ENCODE measurements at places on chromosomes 3 and 15.

DNA sequence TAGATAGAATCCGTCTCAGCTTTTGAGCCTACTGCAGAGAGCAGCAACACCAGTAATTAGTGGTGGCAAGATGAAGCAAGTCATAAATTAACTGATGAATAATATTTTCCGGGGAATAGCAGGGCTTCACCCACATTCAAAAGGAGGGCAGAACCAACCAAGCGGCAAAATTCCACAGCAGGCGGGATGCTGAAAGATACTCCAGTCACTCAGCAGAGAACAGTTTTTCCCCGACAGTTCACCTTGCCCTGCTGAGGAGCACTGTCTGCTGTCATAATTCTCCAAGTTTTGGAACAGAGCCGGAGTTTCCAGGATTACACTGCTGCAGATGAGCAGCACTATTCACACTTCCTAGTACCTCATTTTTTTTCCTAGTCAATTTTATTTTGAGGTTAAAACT, 274.7 kb downstream of the CD47 start:
- no peak for DNase-seq

GRCh38 chr15:79172032-79172481, 81.5 kb upstream of the RASGRF1 start:
- DNase-seq: peak; percentile 44

DNA sequence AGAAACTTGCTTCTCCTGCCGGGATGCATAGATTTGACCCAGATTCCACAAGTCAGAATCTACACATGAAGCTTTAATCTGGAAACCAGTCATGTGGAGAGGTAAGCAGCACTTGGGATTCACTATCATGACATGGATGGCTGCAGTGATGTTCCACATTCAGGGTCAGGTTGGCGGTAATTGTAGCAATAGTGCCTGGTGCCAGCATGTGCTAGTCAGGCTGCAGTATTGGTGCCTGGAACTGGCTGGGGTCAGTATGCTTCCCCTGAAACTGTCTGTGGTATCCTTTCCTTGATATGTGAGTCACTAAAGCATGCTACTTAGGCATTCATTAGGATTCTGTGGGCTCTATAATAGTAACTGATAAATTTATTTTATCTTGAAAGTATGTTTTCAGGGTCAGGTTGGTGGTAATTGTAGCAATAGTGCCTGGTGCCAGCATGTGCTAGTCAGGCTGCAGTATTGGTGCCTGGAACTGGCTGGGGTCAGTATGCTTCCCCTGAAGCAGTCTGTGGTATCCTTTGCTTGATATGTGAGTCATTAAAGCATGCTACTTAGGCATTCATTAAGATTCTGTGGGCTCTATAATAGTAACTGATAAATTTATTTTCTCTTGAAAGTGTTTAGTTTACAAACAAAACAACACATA, 1439.2 kb downstream of the ZPLD1 start:
- no peak for DNase-seq

DNA sequence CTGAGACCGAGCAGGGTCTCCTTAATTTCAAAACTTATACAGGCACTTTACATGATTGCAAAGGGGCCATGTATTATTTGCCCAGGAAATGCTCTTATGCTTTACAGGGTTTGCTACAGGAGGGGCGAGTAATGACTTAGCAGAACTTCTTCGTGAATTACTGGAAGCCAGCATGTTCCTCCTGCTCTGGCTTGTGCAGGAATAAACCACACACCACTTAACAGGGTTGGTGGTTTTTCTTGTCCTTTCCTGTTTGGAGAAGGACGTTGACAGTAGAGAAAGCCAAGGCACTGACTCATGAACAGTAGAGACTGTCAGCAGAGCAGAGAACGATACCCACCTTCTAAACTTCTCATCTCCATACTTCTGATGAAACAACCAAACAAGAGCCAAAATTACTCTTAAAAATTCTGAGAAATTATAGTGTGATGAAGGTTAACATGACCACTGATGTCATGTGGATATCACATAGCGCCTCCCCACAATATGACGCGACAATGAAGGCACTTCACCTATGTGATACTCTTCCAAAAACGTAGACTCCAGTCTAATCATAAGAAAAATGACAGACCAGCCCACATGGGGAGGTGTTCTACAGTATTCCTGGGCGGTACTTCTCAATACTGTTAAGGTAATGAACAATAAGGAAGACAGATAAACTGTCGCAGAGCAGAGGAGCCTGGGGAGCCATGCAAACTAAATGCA, 24.7 kb upstream of the MCTP2 start:
- DNase-seq: no peak

- DNase-seq: no peak
Measured at GRCh38 chr15:89794627-89795241, 18.6 kb downstream of the MESP2 start.

- no peak for DNase-seq
Measured at GRCh38 chr15:71677766-71678165, 132.6 kb upstream of the NR2E3 start.

- DNase-seq: no peak
Measured at GRCh38 chr15:60396100-60396499, 1.7 kb downstream of the ANXA2 start.

DNA sequence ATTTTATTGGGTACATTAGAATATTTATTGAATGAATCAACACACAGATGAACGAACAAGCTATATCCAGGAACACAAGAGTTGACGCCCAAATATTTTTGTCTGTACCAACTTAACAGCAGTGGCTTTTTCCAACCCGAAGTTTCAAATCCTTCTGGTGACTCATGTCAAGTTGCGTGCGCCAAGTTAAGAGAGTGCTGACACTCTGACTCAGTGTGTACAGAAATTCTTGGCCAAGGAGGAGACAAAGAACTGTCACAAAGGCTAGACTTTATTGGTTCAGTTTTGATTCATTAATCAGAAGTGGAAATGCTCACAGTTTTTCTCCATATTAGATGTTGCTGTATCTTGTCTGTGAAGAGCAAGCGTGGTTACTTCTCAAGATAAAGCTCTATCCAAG, 59.6 kb upstream of the TSC22D2 start:
- peak; percentile 73 for DNase-seq

GRCh38 chr15:45862034-45862433, 227.2 kb downstream of the SQOR start:
- DNase-seq: no peak

DNA sequence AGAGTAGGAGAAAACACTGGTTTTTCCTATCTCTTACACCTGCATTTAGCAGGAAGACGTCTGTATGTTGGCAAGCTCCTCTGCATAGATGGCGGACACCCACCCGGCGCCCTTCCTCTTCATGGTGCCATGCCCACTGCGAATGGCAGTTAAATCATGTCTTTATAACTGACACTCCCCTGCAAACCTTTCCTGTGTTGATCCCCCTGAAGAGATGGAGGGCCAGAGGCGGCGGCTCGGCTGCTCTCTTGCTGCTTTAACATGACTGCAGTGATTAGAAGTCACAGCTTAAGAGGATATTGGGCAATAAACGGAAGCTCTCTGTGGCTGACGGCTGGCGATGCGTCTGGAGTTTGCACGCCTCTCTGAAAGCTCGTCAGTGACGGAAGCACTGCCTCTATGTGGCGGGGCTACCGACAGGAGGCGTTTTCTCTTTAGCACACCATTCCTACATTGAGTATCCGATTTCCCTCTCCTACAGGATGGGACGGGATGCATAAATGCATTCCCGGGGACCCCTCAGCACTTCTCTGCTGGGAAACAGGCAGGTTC, 25.5 kb upstream of the SNRPA1 start:
- no peak for DNase-seq

DNA sequence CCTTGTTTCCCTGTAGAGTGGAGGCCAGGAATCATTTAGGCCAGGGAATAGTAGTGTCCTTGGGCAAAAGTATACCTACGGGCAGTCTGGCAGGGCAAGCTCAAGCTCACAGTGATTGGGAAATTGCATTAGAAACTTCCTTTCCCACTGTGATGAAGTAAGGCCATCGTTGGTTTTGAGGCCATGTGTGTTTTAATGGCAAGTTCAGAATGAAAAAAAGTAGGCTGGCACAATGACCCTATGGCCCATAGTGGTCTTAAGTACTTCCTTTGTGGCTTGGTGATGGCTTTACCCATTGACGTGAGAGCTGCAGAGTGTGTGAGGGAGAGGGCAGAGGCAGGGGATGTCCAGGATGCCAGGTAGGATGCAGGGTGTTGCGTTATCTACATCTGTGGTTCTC, 28.8 kb downstream of the LIMD1 start:
- no peak for DNase-seq

DNA sequence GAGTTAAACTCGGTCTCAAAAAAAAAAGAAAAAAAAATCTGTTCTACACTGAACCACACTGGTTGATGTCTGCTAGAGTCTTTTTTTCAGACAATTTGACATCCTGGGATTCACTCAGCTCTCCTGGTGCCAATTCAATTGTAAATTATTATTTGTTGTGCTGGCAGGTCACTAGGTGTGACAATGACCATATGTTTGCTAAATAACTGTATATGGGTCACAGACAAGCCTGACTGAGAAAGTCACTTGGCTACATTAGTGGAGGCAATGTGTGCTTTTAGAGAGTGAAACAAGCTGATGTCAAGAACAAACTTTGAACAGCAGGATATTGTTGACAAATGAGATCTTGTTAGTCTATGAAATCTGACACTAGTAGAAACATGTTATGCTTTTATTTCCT, 1379.1 kb downstream of the ZPLD1 start:
- DNase-seq: no peak

DNA sequence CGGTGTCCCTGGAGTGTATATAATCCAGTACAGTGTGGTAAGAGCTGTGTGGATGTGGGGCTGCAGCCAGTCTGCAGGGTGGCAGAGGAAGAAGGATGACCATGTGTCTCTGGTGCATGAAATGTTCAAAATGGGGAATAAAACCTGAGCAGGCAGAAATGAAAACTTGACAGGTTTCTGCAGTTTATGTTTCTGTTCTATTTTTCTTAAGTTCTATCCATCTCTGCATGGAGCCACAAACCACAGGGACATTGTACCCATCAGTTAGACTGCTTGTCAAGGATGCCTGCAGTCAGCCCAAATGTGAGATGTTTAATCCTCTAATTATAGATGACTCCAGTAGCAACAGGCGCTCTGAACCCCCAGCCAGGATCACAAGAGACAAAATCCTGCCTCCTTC, 216.7 kb downstream of the IL20RB start:
- DNase-seq: no peak

- DNase-seq: no peak
Measured at GRCh38 chr3:101036676-101037075, 43.5 kb upstream of the ABI3BP start.

DNA sequence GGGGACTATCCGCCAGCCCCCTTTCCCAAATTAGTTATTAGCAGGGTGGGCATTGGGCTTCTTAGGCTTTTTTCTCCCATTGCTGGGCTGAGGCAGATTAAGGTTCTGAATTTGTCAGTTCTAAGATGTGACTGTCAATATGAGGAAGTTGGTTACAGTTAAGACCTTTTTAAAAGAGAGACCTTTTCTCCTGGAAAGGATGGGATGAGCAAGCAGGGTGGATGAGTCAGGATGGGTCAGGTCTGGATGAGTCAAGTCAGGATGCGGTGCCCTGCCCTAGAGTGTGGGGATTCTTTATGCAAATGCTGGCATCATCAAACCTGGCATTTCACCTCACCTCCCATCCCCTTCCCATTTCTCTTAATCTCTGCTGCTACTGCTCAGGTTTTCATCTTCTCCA, 1.9 kb downstream of the AEN start:
- peak; percentile 44 for DNase-seq

DNA sequence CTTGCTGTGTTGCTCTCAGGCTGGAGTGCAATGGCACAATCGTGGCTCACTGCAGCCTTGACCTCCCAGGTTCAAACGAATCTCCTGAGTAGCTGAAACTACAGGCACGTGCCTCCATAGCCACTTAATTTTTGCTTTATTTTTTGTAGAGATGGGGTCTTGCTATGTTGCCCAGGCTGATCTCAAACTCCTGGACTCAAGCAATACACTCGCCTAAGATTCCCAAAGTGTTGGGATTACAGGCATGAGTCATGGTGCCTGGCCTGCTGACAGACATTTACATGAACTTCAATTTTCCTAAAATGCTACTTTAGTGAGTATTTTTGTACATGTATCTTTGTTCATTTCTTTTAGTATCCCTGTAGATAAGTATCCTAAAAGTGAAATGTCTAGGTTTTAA, 132.3 kb downstream of the SUCLG2 start:
- DNase-seq: no peak

DNA sequence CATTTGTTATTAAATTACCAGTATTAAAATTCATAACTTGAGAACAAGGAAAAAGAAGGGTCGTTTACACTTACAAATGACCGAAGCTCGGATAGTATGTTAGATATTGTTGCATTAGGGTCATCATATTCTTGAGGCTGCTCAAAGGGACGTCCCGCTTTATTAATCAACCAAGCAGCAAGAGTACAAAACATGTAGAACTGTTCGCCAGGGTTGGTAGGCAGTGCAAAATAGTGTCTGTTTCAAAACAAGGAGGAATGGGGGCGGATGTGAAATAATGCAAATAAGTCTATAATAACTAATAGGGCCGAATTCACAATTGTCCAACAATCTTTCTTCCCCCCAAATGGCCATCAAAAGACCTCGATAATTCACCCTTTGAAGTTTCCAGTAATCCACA, 2.9 kb downstream of the IFT57 start:
- no peak for DNase-seq

GRCh38 chr3:53616321-53616720, 121.9 kb downstream of the CACNA1D start:
- DNase-seq: no peak

- no peak for DNase-seq
Measured at GRCh38 chr3:157026091-157026490, 133.9 kb downstream of the CCNL1 start.

GRCh38 chr3:4401441-4401840, 65.6 kb downstream of the SUMF1 start:
- no peak for DNase-seq

DNA sequence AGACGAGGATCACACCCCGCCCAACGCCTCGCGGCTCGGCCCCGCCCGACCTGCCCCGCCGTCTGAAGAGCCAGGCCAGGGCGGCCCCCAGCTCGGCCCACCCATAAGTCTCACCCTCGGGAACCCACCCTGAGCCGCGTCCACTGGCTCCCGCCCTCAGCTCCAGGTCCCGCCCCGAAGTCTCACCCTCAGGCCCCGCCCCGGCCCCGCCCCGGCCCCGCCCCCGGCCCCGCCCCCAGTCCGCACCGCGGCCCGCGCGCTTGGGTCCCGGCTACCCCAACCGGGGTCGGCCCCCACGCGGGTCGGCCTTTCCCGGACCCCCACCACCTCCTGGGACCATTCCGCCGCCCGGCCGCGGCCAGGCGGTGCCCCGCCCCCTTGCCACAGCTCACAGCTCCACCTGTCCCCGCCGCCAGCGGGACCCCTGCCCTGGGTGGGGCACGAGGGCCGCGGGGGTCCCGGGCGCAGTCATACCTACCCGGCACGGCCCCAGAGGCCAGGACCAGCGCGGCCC, 489 bp downstream of the CSPG5 start:
- DNase-seq: no peak

DNA sequence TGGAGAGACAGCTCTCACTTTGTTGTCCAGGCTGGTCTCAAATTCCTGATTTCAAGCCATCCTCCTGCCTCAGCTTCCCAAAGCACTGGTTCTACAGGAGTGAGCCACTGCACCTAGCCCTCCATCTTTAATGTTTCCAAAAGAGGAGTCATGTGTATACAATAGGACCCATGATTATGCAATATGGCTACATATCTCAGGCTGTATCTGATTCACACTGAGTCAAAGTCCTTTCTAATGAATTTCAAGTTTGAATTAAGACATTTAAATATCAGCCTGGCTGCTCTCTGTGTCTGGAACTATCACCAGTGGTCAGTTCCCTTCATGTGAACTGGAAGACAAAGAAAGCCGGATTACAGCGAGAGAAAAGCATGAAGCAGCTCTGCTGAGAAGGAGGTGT, 90.5 kb downstream of the MINAR1 start:
- no peak for DNase-seq

Measured in suprapubic skin (tissue), 4 donors.